ENCODE measurements at places on chromosomes 6 and 20. TPM values are rescaled to one million over a fixed set of nuclear protein-coding genes. Genes with fewer than 3 reads are reported as not detected.

DNA sequence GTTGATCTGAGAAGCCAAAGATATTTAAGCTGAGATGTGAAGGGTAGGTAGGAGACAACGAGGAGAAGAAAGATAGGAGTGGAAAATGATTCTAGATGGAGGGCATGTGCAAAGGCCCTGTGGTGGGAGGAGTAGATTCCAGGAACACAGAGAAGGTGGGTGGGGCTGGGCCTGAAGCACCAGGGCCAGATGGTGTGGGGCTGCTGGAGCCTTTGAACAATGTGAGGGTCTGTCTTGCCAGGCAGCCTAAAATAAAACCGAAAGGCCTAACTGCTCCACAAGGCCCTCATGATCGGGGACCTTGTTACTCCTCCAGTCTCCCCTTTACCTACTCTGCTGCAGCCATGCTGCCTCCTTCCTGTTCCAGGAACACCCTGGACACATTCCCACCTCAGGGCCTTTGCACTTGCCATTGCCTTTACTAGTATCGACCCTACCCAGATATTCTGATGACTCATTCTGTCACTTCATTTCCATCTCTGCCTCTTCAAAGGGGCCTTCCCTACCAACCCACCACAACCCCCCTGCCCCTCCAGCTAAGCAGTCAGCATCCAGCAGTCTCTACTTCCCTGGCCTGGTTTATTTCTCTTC is 20.0 kb downstream of the FAM110A start:
- no peaks in the 10 kb centered on the region for H3K27me3 ChIP-seq
- H3K4me1 ChIP-seq, result peaks cover 10% of the 10 kb centered on the region
- no peak for DNase-seq
- H3K36me3 ChIP-seq, result no peaks in the 10 kb centered on the region
- no peak overlapping the region for H3K4me3 ChIP-seq

Gene OR2J3
- total RNA-seq, result 0.09 TPM

GRCh38 chr6:36853325-36853724 is 14.1 kb upstream of the CPNE5 start:
- no peaks in the 10 kb centered on the region for H3K4me1 ChIP-seq
- H3K4me3 ChIP-seq, result no peak overlapping the region
- DNase-seq, result no peak
- H3K27ac ChIP-seq, result no peak overlapping the region
- no peaks in the 10 kb centered on the region for H3K27me3 ChIP-seq

- H3K4me1 ChIP-seq, result no peaks in the 10 kb centered on the region
- no peak for DNase-seq
- no peak overlapping the region for H3K27ac ChIP-seq
- no peak overlapping the region for H3K4me3 ChIP-seq
- H3K27me3 ChIP-seq, result no peaks in the 10 kb centered on the region
Measured at GRCh38 chr6:21738180-21739094, 144.9 kb downstream of the SOX4 start.

DNA sequence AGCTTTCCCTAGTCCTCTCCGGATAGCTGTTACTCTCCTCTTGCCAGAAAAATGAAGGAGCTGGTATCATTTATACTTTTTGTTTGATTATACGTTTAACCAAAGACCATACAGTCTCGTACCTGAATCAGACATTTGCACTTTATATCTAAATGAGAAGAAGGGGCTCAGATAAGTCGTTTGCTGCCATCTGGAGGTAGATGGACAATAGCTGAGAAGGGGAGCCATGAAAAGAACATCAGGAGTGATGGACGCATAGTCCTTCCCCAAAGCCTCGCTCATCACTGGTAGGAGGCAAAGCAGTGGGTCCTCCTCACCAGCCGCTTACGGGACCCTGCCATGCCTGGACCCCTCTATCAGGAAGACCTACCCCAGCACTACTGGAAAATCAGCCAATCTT is 45.4 kb downstream of the RPF2 start:
- H3K27ac ChIP-seq, result no peak overlapping the region
- no peaks in the 10 kb centered on the region for H3K4me1 ChIP-seq
- H3K36me3 ChIP-seq, result no peaks in the 10 kb centered on the region
- no peak overlapping the region for H3K4me3 ChIP-seq

DNA sequence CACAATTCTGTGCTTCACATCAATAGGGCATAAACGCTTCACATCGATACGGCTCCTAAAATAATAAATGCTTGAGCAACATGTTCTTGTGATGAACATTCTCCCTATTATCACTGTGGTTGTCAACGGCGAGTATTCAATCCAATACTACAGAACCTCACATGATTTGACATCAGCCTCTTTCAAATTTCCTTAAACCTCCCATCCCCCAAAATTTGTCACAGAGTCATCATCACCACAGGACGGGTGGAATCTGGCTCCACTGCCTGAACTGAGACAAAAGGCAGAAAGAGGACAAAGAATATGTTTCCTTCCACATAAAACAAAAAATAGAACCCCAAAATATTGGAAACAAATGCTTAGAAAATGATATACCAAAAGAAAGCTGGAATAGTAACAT is 7.3 kb downstream of the THEMIS start:
- peak overlapping the region; percentile 64 for H3K27ac ChIP-seq
- no peaks in the 10 kb centered on the region for H3K36me3 ChIP-seq
- no peak for DNase-seq
- H3K27me3 ChIP-seq, result no peaks in the 10 kb centered on the region
- H3K4me1 ChIP-seq, result peaks cover 15% of the 10 kb centered on the region
- H3K4me3 ChIP-seq, result peak overlapping the region; percentile 54

DNA sequence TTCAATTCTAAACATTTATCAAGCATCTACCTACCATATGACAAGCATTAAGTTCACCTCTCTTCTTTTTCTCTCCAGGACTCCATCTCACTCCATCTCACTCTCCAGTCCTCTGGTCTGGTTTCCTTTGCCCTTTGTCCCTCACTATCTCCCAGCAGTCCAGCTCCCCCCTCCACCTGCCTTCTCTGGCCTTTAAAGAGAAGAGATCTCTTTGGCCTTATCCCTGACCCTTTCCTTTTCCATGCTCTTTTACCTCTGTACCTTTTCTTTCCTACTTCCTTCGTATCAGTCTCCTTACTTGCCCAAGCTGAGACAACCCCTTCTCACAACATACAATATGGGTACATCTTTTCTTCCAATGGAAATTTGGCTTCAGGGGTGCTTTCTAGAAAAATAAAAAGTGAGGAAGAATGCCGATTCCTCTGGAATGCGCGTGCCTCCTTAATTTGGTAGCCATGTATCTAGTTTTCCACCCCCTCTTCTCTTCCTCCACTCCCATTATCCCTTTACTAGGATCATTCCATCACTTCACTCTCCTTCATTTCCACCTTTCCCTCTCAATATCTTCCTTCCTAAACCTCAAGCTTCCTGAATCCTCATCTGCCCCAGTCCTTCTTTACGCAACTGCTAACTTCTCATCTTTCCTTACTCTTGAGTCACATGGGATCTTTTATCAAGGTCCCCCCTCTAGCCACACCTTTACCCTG is 745 bp upstream of the AGPAT1 start:
- DNase-seq, result no peak
- H3K27me3 ChIP-seq, result no peaks in the 10 kb centered on the region
- peaks cover 46% of the 10 kb centered on the region for H3K4me1 ChIP-seq
- H3K4me3 ChIP-seq, result peak overlapping the region; percentile 83

DNA sequence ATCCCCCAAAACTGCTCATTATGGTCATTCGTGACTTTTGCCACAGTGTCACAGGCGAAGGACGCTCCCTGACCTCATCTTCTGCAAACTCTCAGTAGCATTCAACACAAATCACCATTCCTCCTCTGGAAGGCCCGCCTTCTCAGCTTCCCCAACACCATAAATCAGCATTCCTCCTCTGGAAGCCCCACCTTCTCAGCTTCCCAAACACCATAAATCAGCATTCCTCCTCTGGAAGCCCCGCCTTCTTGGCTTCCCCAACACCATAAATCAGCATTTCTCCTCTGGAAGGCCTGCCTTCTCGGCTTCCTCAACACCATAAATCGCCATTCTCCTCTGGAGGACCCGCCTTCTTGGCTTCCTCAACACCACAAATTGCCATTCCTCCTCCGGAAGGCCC is 288.0 kb upstream of the AGPAT4 start:
- H3K4me3 ChIP-seq, result no peak overlapping the region
- H3K27me3 ChIP-seq, result no peaks in the 10 kb centered on the region
- H3K36me3 ChIP-seq, result no peaks in the 10 kb centered on the region

DNA sequence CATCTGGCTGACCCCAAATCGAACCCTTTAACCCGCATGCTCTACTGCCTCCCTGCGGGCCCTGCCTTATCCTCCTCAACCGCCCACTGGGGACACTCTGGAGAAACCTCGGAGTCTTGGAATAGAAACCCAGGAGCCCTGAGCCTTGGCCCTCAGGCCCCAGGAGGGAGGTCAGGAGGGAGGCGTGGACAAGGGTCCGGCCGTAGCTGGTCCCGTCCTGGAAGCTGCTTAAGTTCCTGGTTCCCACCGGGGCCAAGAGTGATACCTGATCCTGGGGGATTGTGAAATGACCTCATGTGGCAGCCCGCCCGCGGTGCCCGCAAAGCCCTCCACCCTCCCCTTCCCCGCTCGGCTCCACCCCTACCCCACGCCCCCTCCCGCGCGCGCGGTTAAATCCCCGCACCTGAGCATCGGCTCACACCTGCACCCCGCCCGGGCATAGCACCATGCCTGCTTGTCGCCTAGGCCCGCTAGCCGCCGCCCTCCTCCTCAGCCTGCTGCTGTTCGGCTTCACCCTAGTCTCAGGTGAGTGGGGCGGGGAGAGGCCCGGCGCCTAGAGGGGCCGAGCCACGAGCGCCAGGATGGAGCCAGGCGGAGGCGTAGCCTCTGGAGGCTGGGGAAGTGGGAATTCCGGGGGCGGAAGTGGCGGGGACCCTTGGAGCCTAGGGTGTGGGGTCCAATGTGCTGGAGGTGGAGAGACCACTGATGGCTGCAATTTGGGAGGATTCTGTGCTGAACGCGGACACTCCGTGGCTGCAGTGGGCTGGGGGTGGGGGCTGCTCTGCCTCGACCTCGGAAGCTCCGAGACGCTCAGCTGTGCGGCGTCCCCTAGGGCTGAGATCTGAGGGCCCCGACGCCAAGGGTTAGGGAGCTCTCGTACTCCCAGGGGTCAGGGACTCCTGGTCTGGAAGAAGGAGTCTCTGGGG is at the start of gene WFDC2:
WFDC2 (plus strand) TSS at position 418 of the 926 bp plus-strand sequence; CDS start at position 447, 29 bp downstream.
- H3K27ac ChIP-seq, result no peak within 1 kb of the TSS
- peaks cover 17% of the 10 kb centered on the region for H3K4me1 ChIP-seq
- no peak for DNase-seq
- no peaks in the 10 kb centered on the region for H3K36me3 ChIP-seq

Gene IMPG1
- not detected for total RNA-seq

Gene NKX2-2
- not detected for total RNA-seq

DNA sequence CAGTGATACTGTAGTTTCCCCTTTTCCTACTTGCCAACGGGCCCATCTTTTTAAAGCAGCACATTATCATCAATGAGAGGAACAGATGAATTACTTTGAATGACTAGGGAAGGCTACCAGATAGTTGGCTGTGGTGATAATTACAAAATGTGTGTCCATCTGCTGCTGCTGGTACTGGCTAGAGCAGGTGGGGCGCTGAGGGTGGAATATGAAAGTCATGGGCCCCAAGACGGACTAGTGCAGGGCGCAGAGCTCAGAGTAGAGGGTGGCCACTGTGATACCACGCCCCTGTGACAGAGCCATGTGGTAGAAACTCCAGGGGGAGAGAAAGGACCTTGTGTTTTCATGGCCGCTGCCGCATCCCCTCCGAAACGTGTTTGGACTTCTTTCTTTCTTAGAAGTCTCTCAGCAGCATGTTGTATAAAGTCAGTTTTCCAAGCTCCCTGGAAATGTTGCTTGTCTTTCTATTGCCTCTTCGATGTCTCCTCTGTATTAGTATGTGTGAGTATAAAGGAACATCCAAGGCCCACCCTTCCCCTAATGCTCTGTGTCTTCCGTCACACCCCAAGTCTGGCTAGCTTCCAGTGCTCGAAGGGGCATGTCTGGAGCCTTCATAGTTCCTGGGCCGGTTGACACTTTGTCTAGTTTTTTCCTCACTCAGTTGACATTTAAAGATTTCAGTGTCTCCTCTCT is 88.1 kb downstream of the PPP1R14C start:
- no peaks in the 10 kb centered on the region for H3K36me3 ChIP-seq
- no peak overlapping the region for H3K4me3 ChIP-seq

Gene TUBB2B
- total RNA-seq, result 1.2 TPM

DNA sequence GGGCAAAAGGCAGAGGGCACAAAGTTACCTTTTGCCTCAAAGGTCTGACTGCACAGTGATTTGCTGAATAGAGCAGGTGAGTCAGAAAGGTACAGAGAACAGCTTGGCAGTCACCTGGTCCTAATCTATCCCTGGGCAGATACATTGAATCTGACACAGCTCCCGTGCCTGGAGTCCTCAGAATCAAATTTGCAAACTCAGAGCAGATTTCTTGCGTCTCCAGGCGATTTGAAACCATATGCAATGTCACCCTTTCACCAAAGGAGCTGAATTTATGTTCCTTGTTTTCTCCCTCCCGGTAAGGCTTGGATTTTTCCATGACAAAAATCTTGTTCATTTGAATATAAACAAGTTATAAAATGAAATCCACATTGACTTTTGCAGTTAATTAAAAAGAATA is 81.6 kb upstream of the SNAP25 start:
- no peaks in the 10 kb centered on the region for H3K27me3 ChIP-seq
- DNase-seq, result no peak
- H3K27ac ChIP-seq, result no peak overlapping the region
- H3K36me3 ChIP-seq, result no peaks in the 10 kb centered on the region

DNA sequence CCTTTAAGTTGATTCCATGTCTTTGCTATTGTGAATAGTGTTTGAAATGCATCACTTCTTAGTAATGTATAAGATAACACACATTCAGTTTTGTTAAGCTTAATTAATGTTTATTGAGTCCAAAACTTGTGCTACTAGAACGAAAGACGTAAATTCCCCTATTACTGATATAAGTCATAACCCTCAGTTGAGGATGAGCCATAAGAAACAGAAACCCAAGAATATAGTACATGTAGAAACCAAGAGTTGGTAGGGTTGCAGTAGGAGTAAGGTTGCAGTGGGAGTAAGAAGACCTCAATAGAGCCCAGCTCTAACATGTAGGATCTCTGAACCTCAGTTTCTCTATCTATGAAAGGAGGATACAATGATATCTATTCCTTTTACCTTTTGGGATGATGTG is 19.3 kb downstream of the CITED2 start:
- DNase-seq, result no peak
- H3K36me3 ChIP-seq, result no peaks in the 10 kb centered on the region
- H3K4me3 ChIP-seq, result no peak overlapping the region

GRCh38 chr6:31559606-31559957 is 12.2 kb downstream of the NFKBIL1 start:
- H3K4me3 ChIP-seq, result peak overlapping the region; percentile 36
- no peaks in the 10 kb centered on the region for H3K27me3 ChIP-seq
- peak overlapping the region; percentile 81 for H3K27ac ChIP-seq
- no peaks in the 10 kb centered on the region for H3K36me3 ChIP-seq
- DNase-seq, result no peak

- no peak overlapping the region for H3K27ac ChIP-seq
- no peaks in the 10 kb centered on the region for H3K4me1 ChIP-seq
- DNase-seq, result no peak
- H3K27me3 ChIP-seq, result no peaks in the 10 kb centered on the region
- H3K4me3 ChIP-seq, result no peak overlapping the region
Measured at GRCh38 chr6:167988154-167988495, 9.3 kb upstream of the KIF25 start.

DNA sequence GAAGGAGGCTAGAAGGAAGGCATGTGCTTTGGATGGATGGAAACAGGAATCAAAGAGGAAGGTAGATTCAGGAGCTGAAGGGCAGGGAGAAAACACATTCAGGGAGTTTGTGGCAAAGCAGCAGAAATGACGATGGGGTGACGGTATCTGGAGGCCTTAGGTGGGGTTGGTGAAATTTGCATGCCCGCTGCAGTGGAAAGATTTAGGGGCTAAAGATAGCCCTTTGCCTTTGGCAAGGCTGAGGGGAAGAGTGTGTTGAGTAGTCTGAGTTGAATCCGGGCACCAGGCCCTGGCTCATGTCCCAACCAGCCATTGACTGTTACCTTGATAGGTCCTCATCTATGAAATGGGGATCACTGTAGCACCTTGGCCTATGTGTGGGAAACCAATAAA is 1.3 kb downstream of the GZF1 start:
- no peaks in the 10 kb centered on the region for H3K27me3 ChIP-seq
- H3K4me1 ChIP-seq, result peaks cover 11% of the 10 kb centered on the region
- peak overlapping the region; percentile 76 for H3K27ac ChIP-seq
- peak overlapping the region; percentile 93 for H3K4me3 ChIP-seq
